Activated CD4-positive, alpha-beta T cell treated with anti-CD3 and anti-CD28 coated beads, Interleukin-2, Interleukin-4, amounts not matched to agents 100 ng/mL and 50 ng/mL, durations not matched to agents 16 hours and 8 hours (primary cell): ENCODE measurements at places on chromosomes 5 and 9.

- no peak for DNase-seq
Measured at GRCh38 chr5:67581203-67581602, 384.6 kb upstream of the CD180 start.

DNA sequence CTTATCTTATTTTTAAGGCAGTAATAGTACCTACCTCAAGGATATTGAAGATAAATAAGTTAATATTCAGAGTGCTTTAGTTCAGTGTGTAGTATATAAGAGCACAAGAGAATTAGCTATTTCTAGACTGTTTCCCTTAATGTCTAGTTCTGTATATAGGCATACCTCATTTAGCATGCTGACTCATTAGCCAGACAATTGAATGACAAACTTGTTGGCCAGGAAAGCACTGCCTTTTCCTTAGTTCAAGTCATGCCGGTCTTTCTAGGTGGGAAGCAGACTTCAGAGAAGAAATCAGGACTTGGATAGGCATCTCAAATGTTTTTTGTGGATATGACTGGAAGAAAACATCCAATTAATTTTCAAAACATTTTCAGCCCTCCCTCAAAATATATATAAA, 3.2 kb upstream of the FBXO4 start:
- DNase-seq = no peak

- no peak for DNase-seq
Measured at GRCh38 chr5:170429014-170429413, 39.8 kb upstream of the KCNMB1 start.

- DNase-seq = no peak
Measured at GRCh38 chr5:116650544-116650943, 75.9 kb upstream of the SEMA6A start.

DNA sequence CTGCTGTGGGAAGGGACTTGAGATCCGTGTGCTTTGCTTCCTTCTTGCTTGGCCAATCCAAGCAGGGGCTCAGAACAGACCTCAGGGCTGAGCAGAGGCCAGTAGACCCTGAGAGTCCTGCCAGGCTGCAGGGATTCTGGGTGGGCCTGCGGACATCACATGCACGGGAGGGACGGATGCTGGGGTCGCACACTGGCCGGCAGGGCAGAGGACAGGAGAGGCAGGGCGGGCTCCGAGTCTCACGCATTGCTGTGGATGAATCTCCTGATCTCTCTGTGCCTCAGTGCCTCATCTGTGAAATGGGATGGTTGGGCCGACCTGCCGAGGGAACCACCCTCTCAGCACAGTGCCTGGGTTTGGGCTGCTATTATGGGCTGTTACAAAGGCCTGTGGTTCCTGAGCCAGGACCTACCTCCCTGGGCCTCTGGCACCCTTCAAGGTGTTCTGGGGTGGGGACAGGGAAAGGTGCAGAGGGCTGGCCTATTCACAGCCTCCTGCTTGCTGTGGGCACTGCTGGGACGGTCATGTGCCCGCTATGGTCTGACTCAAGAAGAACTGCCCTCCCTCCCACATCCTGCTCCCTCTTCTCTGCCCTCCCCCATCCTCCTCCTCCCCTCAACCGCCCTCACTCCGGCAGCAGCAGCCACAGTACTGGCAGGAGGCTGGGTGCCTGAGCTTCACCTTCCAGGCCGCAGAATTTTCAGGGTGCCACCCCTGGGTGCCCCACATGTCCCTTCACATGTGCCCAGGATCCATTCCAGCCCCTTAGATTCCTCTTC, 43.3 kb downstream of the NCS1 start:
- no peak for DNase-seq

DNA sequence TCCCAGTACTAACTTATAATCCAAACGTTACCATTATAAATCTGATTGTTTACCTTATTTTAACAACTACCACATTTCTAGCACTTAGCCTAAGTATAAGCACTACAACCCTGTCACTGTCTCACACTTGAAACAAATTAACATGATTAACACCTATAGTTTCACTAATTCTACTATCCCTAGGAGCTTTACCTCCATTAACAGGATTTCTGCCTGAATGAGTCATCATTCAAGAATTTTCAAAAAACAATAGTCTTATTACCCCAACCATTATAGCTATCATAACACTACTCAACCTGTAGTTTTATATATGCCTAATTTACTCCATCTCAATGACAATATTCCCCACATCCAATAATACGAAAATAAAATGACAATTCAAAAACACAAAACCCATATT, 89.6 kb downstream of the INSL6 start:
- no peak for DNase-seq

DNA sequence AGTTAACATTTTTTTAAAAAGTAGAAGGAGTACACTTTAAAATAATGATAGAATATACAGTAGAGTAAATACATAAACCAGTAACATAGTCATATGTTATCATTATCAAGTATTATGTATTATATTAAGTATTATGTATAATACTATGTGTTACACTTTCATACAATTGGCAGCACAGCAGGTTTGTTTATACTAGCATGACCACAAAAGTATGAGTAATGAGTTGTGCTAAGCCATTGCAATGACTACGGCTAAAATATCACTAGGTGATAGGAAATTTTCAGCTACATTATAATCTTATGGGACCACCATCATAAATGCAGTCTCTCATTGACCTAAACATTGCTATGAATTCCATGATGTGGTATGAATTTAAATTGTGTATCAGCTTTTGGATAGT, 506.0 kb downstream of the HTR1A start:
- DNase-seq = no peak

DNA sequence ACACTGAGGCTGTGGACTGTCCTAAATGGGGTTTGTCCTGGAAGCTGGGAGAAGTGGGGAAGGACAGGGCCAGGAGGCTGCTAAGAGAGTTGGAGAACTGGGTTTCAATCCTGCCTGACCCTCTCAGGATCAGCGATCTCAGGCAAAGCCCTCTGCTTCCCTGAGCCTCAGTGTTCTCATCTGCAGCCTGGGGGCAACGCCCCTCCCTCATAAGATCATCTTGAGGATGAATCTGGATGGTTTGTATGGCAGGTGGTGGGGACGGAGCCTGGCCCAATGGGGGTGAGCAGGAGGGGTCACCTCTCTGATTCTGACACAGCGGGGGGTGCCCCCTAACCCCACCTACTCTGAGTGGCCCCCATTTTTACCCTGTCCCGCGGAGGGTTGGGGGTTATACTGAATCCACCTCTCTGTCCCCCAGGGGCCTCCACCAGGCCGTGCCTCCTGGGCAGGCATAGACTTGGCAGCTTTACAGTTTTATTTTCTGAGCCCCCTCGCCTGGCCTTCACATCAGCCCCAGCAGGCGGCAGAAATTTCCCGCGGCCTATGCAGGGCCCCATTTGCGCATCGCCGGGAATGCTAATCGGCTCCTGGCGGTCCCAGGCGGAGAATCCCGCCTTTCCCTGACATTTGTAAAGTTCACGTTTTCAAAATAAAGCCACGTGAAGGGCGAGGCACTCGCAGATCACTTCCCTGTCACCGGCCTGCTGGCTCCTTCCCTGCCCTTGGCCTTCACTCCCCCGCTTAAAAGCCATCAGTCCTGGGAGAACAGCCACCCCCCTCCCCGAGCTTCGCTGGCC, 17.8 kb upstream of the LAMC3 start:
- no peak for DNase-seq
